NCI-H1048 (cell line): ENCODE measurements at places on chromosomes 3 and 15.

- no peak for DNase-seq
These were observed 11.2 kb upstream of the SUMF1 start for GRCh38 chr3:4478261-4478660.

GRCh38 chr15:64051407-64052259 is 5.3 kb upstream of the DAPK2 start:
- DNase-seq, result no peak

GRCh38 chr15:87527416-87527815 is 729.1 kb downstream of the NTRK3 start:
- no peak for DNase-seq

GRCh38 chr15:96392380-96393208 is 62.1 kb downstream of the NR2F2 start:
- DNase-seq, result no peak

DNA sequence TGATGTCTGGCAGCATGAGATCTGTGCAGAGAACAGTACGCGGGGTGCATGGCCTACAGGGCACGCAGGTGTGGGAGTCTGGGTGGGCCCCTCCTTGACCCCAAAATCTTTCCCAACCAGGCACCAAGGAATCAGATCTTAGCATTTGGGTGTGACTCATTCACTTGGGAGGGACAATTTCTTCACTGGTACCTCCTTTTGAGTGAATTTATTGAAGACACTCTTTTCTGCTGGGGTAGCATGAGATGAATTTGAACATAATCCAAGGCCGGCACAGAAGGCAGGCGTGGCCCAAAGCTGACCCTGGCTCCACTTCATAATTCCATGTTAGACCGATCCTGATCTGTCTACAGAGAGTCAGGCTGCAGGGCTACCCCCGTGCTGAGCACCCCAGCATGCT is 30.6 kb upstream of the CDV3 start:
- no peak for DNase-seq

DNA sequence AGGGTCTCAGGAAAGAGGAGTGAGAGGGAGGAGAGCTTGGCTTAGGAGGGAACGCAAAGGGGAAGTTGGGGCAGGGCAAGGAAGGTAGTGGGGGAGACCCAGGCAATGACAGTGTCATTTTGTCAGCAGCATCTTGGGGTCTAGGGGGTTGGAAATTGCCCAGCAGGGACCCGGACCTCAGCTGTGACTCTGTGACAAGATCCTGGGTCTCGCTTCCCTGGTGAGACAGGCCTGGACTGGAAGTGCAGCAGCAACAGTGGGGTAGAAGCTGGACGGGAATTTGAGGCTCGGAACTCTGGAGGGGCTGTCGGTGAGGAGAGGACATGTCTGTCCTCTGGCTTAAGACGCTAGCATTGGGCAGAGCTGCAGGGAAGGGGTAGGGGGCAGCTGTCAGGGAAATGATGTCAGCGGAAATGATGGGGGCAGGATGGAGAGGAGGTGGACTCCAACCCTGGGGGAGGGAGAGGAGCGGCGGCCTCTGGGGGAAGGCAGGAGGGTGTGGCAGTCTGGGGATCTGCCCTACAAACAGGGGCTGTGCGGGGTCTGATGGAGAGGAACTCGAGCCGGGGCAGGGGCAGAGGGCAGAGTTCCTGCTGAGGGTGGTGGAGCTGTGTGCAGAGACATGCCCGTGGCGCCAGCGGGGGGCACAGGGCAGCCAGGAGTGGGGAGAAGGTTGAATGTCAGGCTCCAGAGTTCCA is 12.3 kb downstream of the ANPEP start:
- DNase-seq, result no peak

DNA sequence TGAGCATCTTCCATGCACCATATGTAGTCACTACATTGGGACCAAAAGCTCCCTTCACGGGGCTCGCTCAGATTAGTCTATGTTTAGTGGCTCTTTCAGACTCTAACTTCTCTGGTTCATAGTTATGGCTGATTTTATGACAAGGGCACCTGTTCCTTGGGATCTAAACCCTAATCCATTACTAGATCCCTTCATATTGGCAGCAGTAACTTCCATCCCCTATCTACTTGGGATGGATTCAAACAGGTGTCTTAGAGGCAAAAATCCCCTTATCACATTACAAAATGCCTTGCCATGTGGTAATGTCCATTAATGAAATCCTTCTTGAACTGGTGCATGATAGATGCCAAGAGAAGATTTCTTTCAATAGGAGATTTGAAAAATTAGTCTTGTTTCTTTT is 96.7 kb upstream of the TP63 start:
- DNase-seq, result no peak

- no peak for DNase-seq
These were observed 31.7 kb downstream of the LSM3 start for GRCh38 chr3:14210290-14210688.

GRCh38 chr3:156598413-156598812 is 43.5 kb upstream of the SSR3 start:
- DNase-seq, result no peak

- no peak for DNase-seq
These were observed 17.0 kb upstream of the PPM1L start for GRCh38 chr3:160739079-160739478.

GRCh38 chr15:36960179-36960946 is 140.0 kb downstream of the MEIS2 start:
- no peak for DNase-seq

GRCh38 chr3:153979418-153980251 is 141.6 kb upstream of the ARHGEF26 start:
- no peak for DNase-seq

DNA sequence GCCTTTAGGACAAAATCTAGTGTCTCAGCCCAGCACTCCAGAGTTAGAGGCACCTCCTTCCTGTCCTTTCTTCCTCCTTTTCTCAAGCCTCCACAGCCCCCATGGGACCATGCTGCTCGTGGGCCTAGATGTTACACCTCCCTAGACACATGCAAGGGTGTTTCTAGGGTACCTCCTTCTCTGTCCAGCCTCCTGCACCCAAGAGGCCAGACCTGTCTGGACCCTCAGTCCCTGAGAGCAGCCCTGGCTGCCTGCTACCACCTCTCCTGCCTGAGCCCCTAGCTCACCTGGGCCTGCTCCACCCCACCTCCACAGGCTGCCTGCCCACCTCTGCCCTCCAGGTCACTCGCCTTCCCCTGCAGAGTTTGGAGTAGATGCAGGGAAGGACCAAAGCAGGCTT is 5.2 kb downstream of the LOXL1 start:
- no peak for DNase-seq

- no peak for DNase-seq
These were observed 28.5 kb upstream of the SLC7A14 start for GRCh38 chr3:170614214-170614966.

DNA sequence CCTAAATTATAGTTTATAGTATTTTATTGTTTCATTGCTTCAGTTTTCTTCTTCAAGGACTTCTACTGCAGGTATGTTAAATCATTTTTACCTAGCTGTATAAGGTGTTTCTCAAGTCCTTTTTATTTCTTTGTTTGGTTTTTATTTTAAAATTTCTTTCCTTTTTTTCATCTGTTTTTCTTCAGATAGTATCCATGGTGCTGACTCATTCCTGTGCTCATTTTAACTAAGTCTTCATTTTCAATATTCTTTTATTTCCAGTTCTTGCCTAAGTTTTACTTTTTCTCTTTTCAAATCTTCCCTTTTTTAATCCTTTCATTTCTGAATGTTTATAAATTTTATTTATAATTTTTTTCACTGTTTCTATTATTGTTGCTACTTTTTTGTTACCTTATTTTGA is 42.3 kb upstream of the STIMATE start:
- no peak for DNase-seq

- DNase-seq, result no peak
These were observed 71.4 kb upstream of the BHLHE40 start for GRCh38 chr3:4907643-4908432.

DNA sequence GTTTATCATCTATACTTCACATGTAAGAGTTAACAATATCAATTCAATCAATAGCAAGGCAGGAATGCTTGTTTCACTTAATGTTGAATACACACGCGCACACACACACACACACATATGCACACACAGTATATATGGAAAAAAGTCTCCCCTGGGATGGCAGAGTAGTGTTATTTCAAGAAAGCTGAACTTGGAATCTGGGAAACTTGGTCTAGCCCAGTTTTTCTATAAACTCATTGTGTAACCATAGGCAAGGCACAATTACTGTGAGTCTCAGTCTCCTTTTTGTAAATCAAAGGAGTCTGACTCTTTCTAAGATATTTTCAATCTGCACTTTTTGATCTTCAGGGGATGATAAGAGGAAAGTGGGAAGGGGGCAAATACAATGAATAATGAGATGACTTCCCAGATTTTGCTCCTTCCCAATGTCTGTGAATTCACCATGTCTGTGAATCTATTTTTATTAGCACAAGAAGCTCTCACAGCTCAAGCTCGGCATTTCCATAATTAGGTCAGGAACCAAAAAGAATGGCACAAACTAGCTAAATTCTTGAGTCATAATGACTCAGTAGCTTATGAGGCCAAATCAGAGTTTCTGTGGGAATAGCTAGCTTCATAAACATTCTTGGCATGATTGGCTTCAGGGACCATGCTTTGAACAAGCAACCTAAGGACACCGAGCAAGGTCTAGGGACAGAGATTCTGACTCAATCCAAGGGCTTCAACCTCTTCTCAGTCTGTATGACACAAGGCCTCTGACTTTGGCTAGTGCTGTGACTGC is 227.4 kb upstream of the DCBLD2 start:
- DNase-seq, result no peak

GRCh38 chr3:43432462-43432861 is 146.1 kb downstream of the SNRK start:
- DNase-seq, result no peak

GRCh38 chr3:103873021-103873420 is 1438.2 kb downstream of the ZPLD1 start:
- no peak for DNase-seq

GRCh38 chr3:195801251-195802183 is 10.2 kb downstream of the MUC4 start:
- no peak for DNase-seq

- no peak for DNase-seq
These were observed 866 bp downstream of the TNIK start for GRCh38 chr3:171459137-171459941.

DNA sequence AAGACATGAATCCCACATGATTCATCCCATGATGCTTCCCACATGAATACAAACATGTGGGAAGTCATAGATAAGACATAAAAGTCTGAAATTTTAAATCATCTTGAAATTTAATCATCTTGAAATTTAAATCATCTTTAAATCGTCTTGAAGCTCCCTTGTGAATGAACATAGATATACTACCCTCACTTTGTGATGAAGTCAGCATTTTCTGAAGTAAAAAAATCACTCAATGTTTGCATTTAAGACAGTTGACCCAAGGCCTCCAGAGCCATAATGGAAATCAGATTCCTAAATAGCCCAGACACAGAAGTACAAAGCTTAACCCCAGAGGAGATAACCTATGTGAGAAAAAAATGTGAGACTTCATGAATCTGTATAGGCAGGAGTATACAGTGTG is 279.4 kb downstream of the ZBBX start:
- DNase-seq, result no peak

GRCh38 chr3:7194071-7194835 is 333.3 kb downstream of the GRM7 start:
- DNase-seq, result peak; percentile 30

GRCh38 chr3:69339760-69340159 is 46.1 kb downstream of the FRMD4B start:
- DNase-seq, result no peak

GRCh38 chr15:78684657-78685056 is 43.6 kb upstream of the CHRNB4 start:
- DNase-seq, result no peak

DNA sequence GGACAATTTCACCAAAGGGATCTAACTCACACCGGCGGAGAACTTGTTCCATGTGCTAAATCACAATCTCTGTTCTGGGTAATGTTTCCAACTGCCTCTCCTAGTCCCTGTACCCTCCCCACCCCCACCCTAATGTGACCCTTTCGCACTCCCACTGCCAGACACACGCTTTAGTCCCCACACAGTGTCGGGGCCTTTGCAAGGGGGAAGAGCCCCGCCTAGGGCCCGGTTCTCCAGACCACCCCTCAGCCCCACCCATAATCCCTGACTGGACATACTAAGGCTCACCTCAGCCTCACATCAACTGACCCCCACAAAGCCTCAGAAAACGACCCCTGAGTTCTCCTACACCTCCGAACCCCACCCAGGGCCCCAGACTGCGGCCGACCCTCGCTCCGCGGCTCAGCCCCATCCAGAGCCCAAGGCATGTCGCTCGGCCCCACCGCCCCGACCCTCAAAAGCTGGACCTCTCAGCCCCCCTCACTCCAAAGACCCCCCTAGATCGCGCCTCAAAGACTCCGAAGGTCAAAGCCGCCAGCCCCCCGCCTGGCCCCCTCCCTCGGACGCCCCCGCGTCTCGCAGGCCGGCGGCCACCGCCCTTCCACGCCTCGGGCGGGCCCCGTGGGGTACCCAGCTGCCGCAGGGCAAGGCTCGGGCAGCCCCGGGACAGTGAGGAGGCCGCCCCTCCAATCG is 72.0 kb upstream of the MAP4 start:
- DNase-seq, result no peak

DNA sequence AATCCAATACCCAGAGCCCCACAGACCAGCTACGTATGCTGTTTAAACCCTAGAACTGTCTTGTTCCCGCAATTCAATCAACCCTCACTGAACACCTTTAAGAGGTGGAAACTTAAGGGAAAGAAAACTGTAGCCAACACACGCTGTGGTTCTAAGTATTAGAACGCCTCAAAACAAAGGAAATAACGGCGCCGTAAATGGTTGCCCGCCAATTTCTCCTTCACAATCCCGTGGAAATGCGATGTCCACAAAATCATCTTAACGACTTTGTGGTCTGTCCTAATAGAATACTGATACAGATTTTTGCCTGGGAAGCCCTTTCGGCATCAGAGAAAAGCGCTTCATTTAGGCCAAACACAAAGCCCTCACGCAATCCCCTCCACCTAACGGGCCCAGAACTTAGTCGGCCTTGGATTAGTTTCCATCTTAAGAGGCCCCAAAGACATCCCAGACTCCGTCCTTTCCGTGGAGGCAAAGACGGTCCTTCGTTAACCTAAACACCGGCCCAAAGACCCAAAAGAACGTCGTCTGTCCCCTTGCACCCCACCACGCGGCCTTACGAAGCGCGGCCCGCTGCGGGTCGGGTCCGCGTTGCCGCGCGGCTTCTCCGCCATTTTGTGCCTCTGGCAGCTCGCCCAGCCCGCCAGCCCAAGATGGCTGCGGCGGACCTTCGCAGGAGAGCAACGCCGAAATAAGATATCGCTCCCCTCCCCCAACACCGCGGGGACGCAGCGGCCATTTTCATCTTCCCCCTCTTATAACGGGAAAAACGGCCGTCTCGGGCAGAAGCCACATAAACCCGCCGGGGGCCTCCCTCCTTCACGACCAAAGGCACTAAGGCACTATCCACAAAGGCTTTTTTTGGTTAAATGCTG is 763 bp downstream of the TRA2B start:
- peak; percentile 72 for DNase-seq

- no peak for DNase-seq
These were observed 149.3 kb downstream of the KCNMB2 start for GRCh38 chr3:178685591-178685906.
